ENCODE measurements at places on chromosomes 5 and 9. TPM values are rescaled to one million over a fixed set of nuclear protein-coding genes. Genes with fewer than 3 reads are reported as not detected.

DNA sequence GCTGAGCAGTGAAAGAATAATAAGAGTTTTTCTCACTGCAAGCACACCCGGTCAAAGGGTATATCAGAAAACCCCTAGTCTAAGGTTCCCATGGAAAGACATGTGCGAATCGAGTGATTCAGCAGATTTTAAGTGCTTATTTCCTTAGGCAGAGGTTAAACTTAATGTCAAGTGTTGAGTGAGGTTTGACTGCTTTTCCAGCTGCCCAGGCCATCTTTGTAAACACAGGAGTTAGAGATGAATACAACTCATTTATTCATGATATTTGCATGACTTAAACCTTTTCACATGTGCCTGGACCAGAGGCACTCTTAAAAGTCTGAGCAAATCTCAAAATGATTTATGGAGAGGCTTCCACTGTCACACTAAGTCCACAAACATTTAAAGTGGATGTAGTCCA is 137.8 kb upstream of the RGMB start:
- no peak overlapping the region for H3K27ac ChIP-seq
- no peak for DNase-seq
- H3K27me3 ChIP-seq: no peaks in the 10 kb centered on the region
- H3K36me3 ChIP-seq: no peaks in the 10 kb centered on the region
- H3K4me1 ChIP-seq: no peaks in the 10 kb centered on the region

DNA sequence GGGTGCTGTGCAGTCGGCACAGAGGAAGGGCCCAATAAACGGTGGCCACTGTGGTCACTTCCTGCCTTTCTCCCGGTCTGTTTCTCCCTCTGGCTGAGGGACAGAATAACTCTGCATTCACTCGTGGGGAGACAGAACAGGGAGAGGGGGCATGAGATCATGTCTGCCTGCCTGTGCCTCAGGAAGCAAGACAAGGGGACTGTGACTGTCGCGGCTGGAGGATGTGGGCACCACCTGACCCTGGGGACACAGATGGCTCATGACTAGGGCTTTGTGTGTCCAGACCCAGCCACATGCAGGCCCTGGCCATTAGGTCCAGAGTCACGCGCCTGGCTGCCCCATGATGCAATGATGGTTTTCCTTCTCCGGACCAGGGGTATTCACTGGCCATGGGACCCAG is 5.8 kb downstream of the TRUB2 start:
- H3K36me3 ChIP-seq: peaks cover 6% of the 10 kb centered on the region
- no peak overlapping the region for H3K4me3 ChIP-seq
- H3K4me1 ChIP-seq: peaks cover 3% of the 10 kb centered on the region
- no peak overlapping the region for H3K27ac ChIP-seq

DNA sequence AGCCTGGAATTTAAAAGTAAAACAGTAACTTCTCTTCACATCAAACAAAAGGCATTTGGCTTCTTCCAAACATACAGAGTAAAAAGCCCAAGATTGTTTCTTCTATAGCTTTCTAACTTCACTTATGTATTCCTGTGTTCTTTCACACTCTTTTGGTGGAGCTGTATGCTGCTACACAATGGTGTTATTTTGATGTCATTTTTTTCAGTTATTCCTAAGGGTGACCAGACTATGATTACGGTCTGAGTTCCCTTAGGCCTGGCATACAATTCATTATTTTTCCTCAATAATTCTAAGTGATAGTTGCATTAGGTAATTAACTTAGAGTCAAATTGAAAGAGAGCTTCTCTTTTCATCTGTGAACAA is 66.3 kb upstream of the IL7R start:
- H3K4me3 ChIP-seq: no peak overlapping the region
- H3K4me1 ChIP-seq: no peaks in the 10 kb centered on the region
- H3K36me3 ChIP-seq: no peaks in the 10 kb centered on the region
- H3K27ac ChIP-seq: no peak overlapping the region
- H3K27me3 ChIP-seq: no peaks in the 10 kb centered on the region
- DNase-seq: no peak

DNA sequence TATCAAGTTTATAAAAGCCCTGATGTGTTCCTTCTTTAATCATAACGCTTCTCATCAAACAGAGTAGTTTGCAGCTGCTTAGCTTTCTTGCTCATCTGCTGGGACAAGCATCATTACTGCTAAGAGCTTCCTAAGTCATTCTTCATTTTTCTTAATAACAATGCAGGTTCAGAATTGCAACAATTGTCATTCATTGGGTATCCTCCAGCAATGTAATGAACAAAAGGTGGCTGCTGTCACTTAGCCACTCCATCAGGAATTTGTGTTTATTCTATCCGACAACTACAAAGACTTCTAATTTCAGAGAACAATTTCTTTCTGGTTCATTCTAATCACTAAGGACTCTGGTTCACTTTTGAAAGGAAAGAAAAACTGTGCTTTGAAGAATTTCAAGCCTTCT is 836.7 kb upstream of the CDH10 start:
- H3K36me3 ChIP-seq: no peaks in the 10 kb centered on the region
- H3K27me3 ChIP-seq: no peaks in the 10 kb centered on the region
- DNase-seq: no peak
- no peak overlapping the region for H3K27ac ChIP-seq
- H3K4me1 ChIP-seq: no peaks in the 10 kb centered on the region

- no peaks in the 10 kb centered on the region for H3K27me3 ChIP-seq
- H3K4me1 ChIP-seq: no peaks in the 10 kb centered on the region
- no peak overlapping the region for H3K27ac ChIP-seq
- no peak for DNase-seq
These were observed 373.1 kb upstream of the SMC2 start for GRCh38 chr9:103721056-103721455.

- DNase-seq: no peak
- no peak overlapping the region for H3K27ac ChIP-seq
- no peak overlapping the region for H3K4me3 ChIP-seq
- no peaks in the 10 kb centered on the region for H3K36me3 ChIP-seq
These were observed 113.5 kb upstream of the NFIB start for GRCh38 chr9:14427419-14427818.

GRCh38 chr5:89604342-89604741 is 721.4 kb upstream of the MEF2C start:
- H3K27me3 ChIP-seq: no peaks in the 10 kb centered on the region
- H3K4me3 ChIP-seq: no peak overlapping the region
- H3K4me1 ChIP-seq: no peaks in the 10 kb centered on the region
- no peak overlapping the region for H3K27ac ChIP-seq

DNA sequence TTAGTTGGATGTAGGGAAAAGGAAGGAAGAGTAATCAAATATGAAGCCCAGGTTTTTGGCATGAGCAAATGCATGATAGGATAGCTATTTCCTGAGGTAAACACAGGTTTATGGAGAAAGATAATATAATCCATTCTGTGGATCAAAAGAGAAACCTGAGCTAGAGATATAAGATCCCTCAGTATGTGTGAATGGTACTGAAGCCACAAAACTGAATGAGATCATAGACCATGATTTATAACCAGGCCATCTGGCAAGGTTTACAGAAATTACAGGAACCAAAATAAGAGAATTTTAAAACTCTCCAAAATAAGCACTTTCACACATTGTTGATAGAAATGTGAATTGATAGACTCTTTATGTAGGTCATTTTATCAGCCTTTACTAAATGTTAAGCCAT is 28.7 kb upstream of the ECM2 start:
- no peak overlapping the region for H3K4me3 ChIP-seq
- no peaks in the 10 kb centered on the region for H3K4me1 ChIP-seq
- DNase-seq: no peak

- peak overlapping the region; percentile 74 for H3K27ac ChIP-seq
- H3K36me3 ChIP-seq: no peaks in the 10 kb centered on the region
- no peak overlapping the region for H3K4me3 ChIP-seq
- no peaks in the 10 kb centered on the region for H3K27me3 ChIP-seq
- H3K4me1 ChIP-seq: no peaks in the 10 kb centered on the region
These were observed 83.2 kb downstream of the TNC start for GRCh38 chr9:115034801-115035200.

- peak overlapping the region; percentile 69 for H3K27ac ChIP-seq
- H3K27me3 ChIP-seq: no peaks in the 10 kb centered on the region
- peak; percentile 74 for DNase-seq
- H3K36me3 ChIP-seq: no peaks in the 10 kb centered on the region
- no peak overlapping the region for H3K4me3 ChIP-seq
These were observed 41.4 kb upstream of the DAB2IP start for GRCh38 chr9:121609822-121610637.

DNA sequence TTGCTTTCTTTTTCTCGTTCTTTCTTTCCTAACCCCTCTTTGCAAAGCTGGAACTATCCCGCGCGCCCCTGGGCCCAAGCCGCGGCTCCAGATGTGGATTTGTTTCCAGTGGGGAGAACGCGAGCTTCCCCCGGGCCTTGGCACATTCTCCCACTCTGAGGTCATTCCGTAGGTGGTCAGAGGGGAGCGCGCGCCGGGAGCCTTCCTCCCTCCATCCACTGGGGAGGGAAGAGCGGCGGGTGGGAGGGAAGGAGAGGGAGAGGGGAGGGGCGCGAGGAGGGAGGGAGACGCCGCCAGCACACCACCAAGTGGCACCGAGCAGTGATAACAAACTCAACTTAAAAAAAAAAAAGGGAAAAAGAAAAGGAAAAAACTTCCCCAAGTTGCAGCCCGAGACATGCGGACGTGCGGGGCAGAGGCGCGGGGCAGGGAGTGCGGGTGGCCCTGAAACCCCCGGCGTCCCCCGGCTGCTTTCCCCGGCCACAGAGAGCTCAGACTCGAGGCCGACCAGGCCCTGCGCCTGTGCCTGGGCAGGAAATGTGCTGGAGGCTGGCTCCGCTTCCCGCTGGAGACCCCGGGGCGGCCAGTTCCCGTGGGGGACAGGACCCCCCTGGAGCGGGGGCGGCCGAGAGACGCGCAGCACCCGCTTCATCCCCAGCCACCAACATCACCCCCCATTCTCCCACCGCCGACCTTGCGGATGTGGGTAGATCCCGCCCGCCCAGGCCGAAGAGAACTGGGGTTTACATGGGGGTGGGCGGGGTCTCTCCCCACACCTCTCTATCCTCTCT is 3.1 kb downstream of the IER5L start:
- H3K4me3 ChIP-seq: peak overlapping the region; percentile 93
- H3K27ac ChIP-seq: peak overlapping the region; percentile 98
- H3K4me1 ChIP-seq: peaks cover 4% of the 10 kb centered on the region
- DNase-seq: peak; percentile 82
- H3K36me3 ChIP-seq: no peaks in the 10 kb centered on the region

Gene ARHGEF37
- 54.4 TPM for total RNA-seq

Gene GABRP
- 241 TPM for total RNA-seq

Gene IL7R
- 26.1 TPM for total RNA-seq

Gene PCDHGB7
- 15.4 TPM for total RNA-seq

Gene CCDC69
- 97.0 TPM for total RNA-seq

Gene WNT8A
- not detected for total RNA-seq

Gene GDNF
- 0.33 TPM for total RNA-seq

Measured in breast epithelium (tissue), 4 donors.